ENCODE measurements at places on chromosomes 2 and 18.

- DNase-seq: no peak
These were observed 1.3 kb downstream of the CERS6 start for GRCh38 chr2:168457190-168457895.

DNA sequence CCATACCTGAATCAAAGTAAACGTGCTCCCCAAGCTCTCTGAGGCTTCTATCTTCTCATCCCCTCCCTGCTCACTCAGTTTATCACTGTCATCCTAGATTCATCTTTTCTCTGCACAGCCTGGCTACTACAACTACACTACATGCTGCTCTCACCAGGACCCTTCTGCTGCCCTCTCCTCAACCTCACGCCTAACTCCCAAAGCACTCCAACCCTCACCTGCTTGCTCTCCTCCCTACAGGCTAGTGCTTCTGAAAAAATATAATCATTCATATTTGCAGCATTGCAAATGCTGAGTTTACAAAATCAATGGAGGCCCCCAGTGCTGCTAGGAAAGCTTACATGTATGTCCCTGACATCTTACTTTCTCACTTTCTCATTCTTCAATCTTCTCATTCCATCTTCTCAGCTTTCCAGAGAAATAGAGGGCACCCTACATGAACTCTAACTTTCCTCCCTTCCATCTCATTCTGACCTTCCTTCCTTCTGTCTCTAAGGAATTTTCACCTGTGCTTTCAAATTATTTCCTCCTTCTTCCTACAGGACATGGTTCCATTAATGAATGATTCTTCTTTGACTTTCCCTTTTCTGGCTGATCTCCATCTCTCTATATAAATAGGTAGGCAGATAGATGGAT, 36.3 kb downstream of the EVA1A start:
- no peak for DNase-seq

- DNase-seq: no peak
These were observed 89.0 kb downstream of the UGGT1 start for GRCh38 chr2:128180031-128180430.

DNA sequence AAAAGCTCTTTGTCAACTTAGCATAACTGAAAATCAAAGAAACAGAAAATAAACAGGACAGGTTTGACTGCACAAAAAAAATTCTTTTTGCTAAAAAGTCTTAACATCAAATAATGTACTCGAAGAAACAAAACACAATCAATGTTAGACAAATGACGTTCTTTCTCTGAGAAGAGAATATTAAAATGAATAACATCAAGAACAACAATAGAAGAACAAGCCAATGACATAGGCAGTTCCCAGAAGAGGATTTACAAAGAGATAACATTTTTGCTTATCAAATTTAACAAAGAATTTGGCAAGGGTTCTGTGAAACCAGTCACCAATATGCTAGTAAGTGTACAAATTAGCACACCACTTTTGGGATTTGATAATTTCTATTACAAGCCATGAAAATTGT, 5.8 kb downstream of the GPR55 start:
- DNase-seq: no peak

GRCh38 chr2:36366491-36367120, 11.0 kb downstream of the CRIM1 start:
- DNase-seq: no peak

- no peak for DNase-seq
These were observed 530.3 kb upstream of the MEX3C start for GRCh38 chr18:51727780-51728179.

DNA sequence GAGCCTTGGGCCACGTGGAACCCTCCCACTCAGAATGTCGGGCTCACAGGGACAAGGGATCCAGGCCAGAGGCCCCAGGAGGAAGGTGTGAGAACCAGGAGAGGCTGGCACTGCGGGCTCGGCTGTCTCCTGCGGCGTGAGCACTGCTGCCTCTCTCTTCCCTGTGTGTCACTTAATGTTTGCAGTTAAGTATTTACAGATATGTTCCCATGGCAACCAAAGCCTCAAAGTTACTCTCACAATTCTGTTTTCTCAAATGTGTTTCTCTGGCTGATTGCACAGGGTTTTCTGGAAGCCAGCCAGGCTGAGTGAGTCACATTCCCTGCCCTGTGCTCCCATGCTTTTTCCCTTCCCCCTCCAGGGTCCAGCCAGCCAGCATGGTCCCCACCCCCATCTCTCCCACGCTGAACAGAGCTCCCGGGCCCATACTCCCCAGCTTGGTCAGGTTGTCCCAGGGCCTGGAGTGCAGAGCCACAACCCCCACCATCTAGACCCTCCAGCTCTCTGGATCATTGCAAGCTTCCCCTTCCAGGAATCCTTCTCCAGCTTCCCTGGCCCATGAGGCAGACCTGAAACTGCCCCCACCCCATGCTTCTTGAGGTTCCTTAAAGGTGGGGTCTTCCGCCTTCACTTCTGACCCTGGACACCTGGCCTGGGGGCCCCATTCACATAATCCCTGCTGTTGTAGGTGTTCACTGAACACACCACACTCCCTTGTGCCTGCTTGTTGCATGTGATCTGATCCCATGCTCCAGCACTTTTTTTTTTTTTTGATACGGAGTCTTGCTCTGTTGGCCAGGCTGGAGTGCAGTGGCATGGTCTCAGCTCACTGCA, 265.9 kb downstream of the CELF4 start:
- DNase-seq: peak; percentile 23

- DNase-seq: no peak
These were observed 1.2 kb upstream of the TXNL1 start for GRCh38 chr18:56639571-56639970.

DNA sequence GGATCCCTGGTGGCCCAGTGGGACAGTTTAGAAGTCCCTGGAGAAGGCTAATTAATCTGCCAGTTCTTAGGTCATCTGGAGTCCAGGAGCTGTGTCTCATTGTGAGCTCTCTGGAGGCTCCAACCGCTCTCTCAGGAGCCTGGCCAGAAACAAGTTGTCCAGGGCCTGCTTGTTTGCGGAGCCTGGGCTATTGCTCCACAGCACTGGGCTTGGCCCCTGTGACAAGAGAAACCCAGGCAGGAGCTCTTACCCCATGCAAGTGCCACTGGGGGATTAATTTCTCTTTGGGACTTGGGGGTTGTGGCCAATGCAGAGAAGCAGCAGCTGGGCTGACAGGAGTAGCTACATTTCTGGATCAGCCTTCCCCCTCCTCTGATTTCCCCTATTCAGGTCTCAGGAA, 24.5 kb upstream of the TNP1 start:
- DNase-seq: no peak

GRCh38 chr2:22958308-22958707, 426.7 kb upstream of the KLHL29 start:
- DNase-seq: no peak

DNA sequence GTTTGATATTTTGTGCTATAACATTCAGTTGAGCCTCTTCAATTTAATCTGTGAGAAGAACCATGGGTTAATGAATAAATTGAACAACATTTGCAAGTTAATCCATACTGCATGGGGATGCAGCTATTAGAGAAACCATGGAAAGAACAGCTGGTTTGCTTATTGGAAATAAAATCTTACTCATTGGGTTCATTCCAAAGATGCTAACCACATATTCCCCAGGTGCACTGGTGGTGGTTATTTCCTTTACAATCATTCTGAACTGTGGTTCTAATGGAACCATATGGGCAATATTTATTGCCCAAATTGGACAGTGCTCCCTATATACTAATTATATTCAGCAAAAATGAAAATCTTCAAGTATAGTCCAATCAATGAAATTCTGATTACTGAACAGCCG, 1200.4 kb upstream of the CDH2 start:
- no peak for DNase-seq

DNA sequence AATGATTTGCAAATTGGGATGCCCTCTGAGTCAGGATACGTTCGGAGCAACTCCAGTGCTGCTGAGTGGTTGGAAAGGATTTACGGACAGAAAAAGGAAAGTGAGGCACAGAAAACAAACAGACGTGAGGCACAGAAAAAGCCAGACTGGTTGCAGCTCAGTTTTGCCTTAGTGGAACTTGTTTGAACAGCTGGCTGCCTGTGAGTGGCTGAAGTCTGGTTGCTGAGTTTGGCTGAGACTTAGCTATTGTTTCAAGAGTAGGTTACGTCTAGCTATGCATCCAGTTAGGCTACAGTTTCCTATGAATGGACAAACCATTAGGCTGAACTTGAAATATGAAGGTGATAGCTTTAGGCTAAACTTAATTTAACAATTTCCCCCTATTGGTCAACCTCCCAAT, 256.6 kb downstream of the VAPA start:
- no peak for DNase-seq

DNA sequence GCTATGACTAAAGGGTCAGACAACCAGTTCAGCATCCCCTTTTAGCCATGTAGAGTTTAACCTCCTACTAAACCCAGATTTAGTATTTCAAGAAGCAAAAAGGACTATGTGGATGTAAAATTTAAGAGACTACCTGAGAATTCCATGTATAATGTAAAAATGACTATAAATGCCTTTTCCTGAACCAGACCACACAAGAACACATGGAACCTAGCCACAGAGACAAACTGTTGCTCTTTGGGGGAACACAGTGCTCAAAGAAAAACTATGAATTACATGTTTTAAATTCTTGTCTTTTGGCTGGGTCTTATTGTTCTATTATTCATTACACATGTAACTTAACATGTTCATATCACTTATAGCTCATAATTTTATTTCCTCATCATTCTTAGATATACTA, 192.8 kb downstream of the DNER start:
- DNase-seq: no peak

DNA sequence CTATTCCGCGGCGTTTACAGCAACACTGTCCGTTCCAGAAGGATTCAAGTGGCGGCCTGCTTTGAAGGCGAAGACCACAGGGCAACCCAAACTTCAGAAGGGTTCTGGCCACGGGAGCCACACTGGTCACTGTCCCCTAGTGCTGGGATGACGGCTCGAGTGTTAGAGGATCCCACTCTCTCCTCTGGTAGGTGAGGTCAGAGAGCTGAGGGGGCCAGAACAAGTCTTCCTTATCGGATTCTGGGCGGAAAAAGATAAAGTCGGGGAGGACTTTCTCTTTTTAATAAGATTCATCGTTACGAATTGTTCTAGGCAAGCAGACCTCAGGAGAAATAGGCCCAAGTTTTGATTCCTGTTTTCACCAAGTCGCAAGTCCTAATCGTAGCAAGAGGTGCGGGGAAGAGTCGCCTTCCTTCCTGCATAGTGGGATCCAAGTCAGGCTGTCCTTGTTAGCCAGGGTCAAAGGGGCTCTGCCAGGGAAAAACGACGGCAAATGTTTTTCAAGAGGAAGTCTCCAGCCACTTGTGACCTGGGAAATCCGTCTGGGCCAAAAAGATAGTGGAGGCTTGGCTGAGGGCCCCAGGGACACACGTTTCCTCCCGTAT, 864 bp upstream of the MYL12A start:
- DNase-seq: no peak

- DNase-seq: no peak
These were observed 49.5 kb upstream of the DTNA start for GRCh38 chr18:34660572-34660971.

DNA sequence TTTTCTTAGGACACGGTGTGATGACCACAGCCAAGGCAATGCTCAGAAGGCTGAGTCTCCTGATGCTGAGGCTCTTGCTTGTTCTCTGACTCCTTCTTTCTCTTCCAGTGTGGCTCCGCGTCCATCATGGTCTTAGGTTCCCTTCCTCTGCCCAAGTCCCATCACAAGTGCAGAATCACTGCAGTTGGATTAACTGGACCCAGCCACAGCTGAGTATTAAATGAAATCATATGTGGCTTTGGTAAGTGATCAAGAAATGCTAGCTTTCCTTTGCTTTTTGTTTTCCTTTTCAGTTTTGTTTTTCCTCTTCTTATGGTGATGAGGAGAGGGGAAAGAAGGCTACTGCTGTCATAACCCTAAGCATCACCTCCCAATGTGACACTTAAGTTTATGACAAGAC, 375.8 kb downstream of the INSIG2 start:
- DNase-seq: no peak

- no peak for DNase-seq
These were observed 557.8 kb downstream of the SUCLG1 start for GRCh38 chr2:83901317-83901716.

DNA sequence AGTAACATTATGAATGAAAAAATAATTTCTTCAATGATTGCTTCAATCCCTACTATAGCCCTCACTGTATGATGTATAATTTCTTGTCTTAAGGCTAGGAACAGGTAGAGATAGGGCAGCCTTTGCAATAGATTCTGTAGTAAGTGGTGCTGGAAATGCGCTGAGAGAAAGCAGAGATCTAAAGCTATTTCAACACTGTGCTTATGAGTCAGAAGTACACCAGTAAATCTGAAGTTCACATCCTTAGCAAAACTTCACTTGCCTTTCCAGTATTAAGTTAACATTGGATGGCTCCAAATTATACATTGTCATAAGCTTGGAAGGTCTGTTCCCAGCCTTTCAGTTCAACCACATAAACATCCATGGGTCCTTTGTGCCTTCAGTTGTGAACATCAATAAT, 178.2 kb upstream of the EPHA4 start:
- no peak for DNase-seq

DNA sequence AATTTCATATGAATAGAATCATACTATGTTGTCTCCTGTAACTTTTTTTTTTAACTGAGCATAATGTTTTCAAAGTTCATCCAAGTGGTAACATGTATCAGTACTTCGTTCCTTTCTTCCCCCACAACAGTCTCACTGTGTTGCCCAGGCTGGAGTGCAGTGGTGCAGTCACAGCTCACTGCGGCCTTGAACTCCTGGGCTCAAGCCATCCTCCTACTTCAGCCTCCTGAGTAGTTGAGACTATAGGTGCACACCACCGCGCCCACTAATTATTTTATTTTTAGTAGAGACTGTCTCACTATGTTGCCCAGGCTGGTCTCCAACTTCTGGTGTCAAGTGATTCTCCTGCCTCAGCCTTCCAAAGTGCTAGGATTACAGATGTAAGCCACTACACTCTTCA, 23.4 kb upstream of the TET3 start:
- no peak for DNase-seq

GRCh38 chr2:26989156-26989555, 18.7 kb downstream of the MAPRE3 start:
- no peak for DNase-seq

DNA sequence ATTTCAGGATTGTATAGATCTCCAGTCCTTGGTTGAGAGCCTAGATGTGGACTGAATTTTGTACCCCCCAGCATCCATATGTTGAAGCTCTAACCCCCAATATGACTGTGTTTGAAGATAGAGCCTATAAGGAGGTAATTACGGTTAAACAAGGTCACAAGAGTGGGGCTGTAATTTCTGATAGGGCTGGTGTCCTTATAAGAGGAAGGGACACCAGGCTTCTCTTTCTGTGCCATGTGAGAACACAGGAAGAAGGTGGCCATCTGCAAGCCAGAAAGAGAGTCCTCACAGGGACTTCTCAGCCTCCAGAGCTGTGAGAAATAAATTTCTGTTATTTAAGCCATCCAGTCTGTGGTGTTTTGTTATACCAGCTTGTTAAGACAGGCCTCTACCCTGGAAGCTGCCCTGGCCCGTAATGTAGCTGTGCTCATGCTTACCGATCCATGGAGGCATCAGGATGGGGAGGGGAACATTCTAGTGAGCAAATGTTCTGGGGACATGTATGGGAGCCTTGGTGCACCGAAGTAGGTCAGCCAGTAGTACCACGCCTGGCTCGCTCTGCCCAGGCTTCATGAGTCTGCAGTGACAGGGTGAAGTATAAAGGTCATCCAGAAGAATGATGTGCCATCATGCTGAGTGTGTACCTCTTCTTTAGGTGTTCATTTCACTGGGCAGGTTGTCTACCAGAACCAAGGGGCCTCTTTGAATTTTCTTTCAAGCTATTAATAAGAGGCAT, 16.1 kb downstream of the RASGRP3 start:
- DNase-seq: no peak
